Fibroblast of skin of right quadriceps (primary cell): ENCODE measurements at places on chromosomes 5 and 9.
A peak's percentile ranks its signal among the peaks of the same experiment; 100 is the strongest.

DNA sequence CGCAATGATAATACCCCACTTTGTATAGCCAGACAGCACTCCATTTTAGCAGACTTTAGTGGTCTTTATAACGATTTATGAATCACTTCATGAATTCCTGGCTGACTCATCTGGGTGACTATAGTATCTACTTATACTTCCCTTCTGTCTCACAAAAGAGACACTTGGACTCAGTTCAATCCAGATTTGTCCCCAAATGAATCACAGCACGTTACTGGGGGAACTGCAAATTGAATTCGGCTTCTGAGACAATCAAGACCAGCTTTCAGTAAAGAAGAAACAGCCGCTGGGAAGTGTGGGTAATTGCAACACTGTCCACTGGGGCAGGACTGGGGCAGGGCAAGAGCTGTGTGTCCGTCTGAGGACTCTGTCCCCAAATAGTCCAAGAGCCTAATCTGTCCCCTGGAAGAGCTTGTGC, 337.3 kb upstream of the RFX3 start:
- DNase-seq, result peak; percentile 99

DNA sequence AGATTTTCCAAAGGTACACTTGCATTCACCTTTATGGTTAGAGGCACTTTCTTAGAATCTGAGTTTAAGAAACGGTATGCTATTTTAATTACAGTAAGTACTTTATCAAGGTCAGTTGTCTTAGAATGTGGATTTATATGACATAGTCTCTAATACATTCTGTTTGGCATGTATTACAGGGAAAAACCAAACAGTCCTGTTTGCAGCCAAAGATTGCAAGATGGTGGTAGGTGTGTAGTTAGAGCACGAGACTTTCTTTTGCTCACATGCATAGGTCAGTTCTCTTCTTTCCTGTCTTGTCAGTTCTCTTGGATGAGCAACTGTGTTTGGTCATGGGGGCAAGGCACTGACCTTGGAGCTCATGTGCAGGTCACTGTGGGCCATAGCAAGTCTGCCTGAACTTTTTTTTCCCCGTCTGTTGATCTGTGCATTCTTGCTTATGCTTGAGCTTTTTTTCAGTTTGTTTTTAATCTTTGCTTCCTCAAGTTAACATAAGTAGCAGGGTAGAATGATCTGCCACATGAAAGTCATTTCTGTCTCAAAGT, 20.6 kb downstream of the ZSWIM6 start:
- DNase-seq, result no peak

DNA sequence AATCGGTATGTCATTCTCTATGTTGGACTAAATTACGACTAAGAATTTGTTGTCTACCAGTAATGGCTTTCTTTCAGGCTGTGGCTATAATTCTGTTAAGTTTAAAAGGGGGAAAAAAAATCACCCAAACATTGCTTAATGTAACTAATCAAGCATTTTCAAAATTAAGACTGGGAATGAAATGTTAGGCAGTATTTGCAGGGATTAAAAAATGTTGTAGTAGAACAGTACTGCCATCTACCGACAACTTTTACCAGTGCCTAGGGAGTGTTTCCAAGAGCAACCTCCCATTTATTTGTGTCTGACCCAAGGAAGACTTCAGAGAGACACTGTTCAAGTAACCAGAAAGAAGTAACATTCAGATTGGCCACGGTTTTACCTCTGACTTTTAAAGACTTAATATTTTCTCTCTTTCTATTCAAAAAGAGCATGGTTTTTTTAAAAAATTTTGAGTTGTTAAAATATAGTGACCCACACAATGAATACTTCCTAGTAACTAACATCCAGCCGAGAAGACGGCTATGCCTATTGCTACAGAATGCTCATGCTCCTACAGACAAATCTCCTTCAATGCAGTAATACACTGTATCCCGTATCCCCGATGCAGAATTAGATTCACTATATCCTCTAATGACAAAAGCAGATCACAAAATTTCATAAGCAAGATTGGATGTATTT, 92.4 kb downstream of the ARL15 start:
- DNase-seq, result peak; percentile 75

GRCh38 chr9:87873607-87874303, 8.9 kb upstream of the SPATA31E1 start:
- DNase-seq, result no peak
